ENCODE measurements at places on chromosomes 13 and 19.

DNA sequence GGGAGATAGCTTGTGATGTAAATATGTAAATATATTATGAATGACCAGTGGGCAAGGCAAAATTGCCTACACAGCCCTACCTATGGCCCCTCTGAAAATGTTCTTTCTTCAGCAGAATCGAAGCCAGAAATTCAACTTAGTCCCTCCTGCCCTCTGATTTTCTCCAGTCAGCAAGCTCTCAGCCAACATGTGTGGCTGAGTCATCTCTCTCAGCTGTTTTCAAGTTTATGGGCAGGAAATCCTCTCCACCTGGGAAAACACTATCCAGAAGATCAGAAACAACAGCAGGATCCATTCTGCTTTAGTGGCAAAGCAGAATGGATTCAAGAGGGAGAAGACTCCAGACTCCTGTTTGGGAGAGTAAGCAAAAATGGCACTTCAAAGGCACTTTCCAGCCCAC lies 8.9 kb upstream of the ZNF527 start:
- no peak for DNase-seq

DNA sequence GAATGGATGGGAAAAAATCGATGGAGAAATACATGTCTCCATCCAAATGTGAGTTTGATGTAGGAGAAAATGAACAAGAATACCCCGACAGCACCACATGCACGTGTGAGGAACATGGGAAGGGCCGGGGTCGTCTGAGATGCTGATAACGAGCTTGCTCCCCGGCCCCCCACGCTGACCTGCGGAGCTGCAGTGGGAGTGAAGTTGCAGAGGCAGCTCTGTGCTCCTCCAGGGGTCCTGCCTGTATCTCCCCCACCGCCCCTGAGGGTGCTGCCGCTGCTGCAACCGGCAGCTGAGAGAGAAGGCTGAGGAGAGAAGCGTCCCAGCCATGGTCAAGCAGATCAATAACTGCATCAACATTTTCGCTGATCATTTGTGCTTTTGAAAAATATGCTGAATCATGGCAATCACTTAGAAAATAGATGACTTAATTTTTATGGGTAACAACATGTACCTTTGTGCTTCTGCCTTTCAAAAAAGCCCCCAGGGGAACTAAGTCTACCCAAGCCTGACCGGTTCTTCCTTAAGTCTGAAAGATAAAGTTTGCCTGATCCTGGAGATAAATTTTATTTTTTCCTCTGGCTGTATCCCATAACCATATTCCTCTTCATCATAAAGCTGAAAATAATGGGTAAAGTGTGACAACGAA lies 18.2 kb upstream of the NAXD start:
- no peak for DNase-seq

DNA sequence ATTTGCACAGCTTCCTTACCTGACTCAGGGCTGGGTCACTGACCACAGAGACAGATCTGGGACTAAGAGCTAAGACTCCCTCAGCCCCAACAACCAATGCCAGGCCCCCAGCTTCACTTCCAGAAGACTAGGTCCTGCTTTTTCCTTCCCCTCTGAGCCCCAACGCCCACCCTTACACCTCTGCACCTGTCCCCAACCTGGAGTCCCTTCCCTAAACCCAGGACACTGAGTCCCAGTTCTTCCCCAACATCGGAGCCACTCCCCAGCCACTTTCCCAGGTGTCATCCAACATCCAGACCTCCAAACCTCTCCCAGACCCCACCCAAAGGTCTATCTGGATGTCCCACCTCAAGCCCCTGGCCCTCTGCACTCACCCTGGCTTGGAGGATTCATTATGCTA lies 2.9 kb downstream of the FCER2 start:
- DNase-seq = no peak

DNA sequence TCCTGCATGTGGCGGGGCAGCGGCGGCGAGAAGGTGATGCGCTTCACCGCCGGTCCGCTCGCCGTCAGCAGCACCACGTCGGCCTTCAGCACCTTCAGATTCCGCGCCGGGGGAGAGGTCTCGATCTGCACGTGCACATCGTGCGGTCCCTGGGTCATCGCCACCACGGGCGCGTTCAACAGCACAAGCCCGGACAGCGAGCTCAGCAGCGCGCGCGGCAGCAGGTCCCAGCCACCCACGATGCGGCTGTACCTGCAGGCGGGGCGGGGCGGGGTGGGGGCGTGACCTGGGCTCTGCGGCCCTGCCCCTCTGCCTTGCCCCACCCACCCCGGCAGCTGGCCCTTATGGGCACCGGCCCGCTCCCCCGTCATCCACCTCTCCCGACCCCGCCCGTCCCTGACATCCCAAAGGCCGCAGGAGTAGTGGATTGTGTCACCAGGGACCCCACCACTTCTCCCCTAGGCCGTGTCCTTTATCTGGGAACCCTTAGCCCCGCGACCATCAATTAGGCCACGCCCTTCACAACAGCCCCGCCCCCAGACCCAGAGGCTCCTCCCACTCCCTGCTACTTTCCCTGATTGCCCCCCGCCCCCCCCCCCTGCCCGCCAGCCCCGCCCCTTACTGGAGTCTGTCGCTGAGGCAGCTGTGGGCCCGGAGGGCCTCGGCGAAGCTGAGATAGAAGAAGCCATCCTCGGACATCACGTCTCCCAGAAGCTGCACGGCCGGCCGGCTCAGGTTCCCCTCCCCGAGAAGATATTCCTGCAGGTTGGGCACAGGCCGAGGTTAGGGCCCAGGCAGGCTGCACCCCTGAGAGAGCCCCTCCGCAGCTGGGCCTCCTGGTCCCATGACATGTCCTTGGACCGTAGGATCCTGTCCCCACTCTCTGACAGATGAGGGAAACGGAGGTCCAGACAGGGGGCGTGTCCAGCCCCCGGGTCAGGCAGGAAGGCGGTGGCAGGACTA lies 6.1 kb downstream of the IL4I1 start:
- peak; percentile 64 for DNase-seq

GRCh38 chr19:49141352-49141751 lies 13.8 kb downstream of the HRC start:
- no peak for DNase-seq

GRCh38 chr19:49361438-49362047 lies 673 bp downstream of the TEAD2 start:
- no peak for DNase-seq

- DNase-seq = no peak
These were observed 114.2 kb downstream of the PAN3 start for GRCh38 chr13:28252547-28252946.

DNA sequence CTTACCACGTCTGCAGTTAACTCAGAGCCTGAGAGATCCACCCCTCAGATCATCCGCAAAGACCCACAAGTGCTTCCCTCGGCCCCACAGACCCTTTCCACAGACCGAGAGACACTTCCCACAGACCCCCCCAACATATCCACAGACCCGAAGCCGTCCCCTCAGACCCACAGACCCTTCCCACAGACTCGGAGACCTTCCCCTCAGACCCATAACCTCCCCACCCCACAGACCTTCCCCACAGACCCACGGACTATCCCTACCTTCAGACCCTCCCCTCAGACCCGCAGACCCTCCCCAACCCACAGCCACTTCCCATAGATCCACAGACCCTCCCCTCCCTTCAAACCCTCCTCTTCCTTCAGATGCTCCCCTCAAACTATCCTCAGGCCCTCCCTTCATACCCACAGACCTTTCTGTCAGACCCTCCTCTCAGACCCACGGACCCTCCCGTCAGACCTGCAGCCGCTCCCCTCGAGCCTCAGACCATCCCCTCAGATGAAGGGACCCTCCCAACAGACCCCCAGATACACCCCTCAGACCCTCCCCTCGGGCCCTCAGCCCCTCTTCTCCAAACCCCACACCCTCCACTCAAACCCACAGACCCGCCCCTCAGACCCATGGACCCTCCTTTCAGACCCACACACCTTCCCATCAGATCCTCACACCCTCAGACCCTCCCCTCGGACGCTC lies 20.1 kb upstream of the TFDP1 start:
- DNase-seq = no peak

- peak; percentile 28 for DNase-seq
These were observed 60.5 kb downstream of the CELF5 start for GRCh38 chr19:3284759-3285646.

- DNase-seq = no peak
These were observed 664 bp downstream of the IRF3 start for GRCh38 chr19:49665036-49665350.

DNA sequence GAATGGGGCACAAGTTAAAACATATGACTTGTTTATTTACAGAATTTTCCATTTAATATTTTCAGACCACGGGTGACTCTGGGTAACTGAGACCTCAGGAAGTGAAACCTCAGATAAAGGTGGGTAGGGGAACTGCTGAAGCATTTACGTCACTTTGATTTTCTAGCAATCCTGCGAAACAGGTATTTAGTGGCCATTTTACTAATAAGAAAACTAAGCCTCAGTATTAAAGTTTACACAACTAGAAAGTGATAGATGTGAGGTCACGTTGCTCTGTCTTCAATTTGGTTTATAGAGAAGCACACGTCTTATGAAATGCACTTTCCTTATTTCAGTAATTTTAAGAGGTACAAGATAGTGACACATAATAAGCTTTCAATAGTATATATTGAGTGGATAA lies 402.8 kb downstream of the FGF9 start:
- DNase-seq = no peak

DNA sequence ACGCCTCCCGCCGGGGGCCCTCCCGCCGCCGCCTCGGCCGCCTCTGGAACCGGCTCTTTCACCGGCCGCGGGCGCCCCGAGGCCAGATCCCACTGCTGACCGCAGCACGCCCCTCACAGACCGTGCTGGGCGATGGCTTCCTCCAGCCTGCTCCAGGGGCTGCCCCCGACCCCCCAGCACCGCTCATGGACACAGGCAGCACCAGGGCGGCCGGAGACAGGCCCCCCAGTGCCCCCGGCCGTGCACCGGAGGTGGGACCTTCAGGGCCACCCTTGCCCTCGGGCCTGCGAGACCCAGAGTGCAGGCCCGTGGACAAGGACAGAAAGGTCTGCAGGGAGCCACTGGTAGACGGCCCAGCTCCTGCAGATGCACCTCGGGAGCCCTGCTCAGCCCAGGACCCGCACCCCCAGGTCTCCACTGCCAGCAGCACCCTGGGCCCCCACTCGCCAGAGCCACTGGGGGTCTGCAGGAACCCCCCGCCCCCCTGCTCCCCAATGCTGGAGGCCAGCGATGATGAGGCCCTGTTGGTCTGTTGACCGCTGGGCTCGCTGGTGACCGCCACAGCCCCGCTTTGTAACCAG lies 13.0 kb downstream of the LRP3 start:
- DNase-seq = no peak

Data from activated T-cell treated with anti-CD3 and anti-CD28 coated beads for 4 hours (primary cell).